ENCODE measurements at places on chromosomes 5 and 9.
A peak's percentile ranks its signal among the peaks of the same experiment; 100 is the strongest.

- DNase-seq: no peak
Observed at GRCh38 chr5:39755452-39755851, 330.7 kb upstream of the DAB2 start.

DNA sequence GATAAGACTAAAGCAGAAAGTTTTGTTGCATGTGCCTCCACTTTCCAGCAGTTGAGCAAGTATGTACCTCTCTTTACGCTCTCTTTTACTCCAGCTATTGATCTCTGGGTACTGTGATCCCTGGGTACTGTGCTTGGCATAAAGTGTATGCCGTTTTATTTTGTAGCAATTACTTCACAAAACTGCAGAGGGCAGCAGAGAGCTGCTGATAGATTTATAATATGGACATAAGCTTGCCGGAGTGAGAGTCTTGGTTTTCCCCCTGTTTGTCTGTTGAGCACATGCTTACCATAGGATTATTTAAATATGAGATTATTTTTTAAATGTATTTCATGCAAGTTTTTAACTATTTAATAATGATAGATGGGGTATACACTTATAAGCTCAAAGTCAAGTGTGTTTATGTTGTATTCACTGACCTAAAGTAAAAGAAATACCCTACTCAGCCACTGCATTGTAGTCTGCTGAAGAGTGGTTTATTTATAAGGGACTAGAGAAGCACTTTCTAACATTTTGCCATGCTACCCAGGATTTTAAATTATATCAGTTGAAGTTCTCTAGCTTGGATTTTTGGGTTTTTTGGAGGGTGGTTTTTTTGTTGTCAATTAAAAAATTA lies 13.0 kb downstream of the TTC1 start:
- peak; percentile 72 for DNase-seq

DNA sequence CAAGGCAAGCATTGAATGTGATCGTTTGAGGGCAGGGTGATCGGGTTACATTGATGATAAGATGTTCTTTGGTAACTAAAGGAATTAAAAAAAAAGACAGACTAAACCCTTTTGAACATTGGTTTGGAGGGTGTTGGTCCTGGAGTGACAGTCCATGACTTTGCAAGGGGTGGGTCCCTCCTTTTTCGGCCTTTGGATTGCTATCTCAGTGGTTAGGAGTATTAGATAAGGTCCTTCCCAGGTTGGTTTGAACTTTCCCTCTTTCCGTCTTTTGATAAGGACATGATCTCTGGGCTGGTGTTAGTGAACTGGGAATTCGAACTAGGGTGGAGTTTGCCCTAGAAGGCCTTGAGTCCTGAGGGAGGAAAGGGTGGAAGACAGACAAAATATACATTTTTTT lies 5.4 kb upstream of the ABO start:
- no peak for DNase-seq

GRCh38 chr5:140322751-140323731 lies 20.1 kb upstream of the PFDN1 start:
- DNase-seq: no peak

DNA sequence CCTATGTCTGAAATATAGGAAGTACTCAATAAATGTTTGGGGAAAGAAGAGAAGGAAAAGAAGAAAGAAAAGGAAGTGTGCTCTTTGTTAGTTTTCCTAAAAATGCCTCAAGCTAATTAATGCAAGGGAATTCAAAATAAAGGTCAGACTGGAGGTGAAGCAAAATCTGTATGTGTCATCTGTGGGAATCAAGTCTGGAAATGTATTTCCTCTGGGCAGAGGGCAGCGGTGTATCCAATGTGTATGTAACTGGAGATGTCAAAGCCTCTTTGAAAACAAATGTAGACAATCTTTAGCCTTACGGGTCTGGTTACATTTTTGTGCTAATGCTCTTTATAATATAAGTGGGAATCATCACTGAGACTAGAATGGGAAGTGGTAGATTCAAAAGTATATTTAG lies 471.4 kb downstream of the MAN2A1 start:
- no peak for DNase-seq

DNA sequence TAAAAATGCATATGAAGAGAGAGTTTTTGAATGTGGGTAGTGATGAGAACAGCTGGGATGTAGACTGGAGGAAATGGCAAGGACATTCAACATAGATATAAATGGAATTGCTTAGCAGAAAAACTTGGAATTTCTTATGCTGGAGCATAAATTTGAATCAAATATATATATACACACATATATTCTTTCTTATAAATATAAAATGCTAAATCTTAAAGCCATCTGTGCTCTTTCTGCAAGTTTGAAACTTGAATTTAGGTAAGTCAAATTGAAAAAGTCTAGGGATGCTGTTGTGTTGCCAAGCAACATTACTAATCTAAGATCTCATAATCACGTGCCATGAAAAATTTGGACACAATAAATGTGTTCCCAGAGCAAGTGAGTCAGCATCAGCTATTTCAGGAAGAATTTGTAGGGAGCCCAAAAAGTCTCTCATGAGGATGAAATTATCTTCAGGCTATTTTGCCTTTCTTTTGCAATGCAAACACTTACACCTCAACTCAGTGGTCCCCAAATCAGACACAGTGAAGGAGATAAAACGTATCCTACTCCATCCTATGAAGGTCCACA lies 58.4 kb upstream of the ALDH1A1 start:
- no peak for DNase-seq

GRCh38 chr9:35691757-35692301 lies 2.1 kb upstream of the TPM2 start:
- no peak for DNase-seq

DNA sequence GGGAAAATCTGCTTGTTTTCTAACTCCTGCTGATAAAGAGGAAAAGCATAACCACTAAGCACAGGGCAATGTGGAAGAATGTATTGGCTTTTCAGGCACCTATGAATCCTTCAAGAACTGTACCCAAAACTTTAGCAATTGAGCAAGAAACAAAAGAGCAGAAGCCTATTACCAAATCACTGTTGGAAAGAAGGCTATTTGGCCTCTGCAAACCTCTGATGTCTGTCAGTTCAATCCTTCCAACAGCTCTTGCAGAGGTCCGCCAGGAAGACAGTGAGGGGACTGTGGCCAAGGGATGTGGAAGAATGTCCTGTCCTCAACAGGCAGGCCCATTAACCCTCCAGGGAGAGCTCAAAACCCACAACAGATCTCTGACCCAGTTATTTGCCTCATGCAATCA lies 328.6 kb downstream of the ENC1 start:
- no peak for DNase-seq

- no peak for DNase-seq
Observed at GRCh38 chr9:29556746-29557145, 1983.5 kb upstream of the C9orf72 start.

DNA sequence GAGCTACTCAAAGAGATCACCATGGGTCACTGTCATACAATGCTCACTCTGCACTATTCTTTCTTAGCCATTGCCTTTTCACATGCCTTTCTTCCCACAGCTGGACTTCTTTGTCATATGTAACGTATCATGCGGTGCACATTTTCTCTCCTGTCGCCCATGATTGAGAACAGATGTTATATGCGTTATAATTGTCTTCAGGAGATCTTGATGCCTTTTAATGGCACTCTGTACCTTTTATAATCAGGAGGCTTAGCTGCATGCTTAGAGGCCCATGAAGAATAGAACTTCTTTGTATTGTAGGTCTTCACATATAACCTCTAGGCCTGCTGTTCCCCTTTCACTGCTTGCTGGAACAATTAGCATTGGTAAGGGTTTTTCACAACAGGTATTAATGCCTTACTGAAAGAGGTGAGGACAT lies 436.1 kb downstream of the CDH10 start:
- DNase-seq: no peak

- DNase-seq: no peak
Observed at GRCh38 chr5:155013526-155013925, at the start of gene KIF4B. Gene KIF4B (plus strand): TSS chr5:155013755. CDS start chr5:155013860, 105 bp downstream.

- DNase-seq: no peak
Observed at GRCh38 chr9:89400403-89401116, 82.3 kb downstream of the SECISBP2 start.
